Activated effector memory CD4-positive, alpha-beta T cell treated with Interleukin-2 at 50 U/mL for 16 hours (primary cell): ENCODE measurements at places on chromosomes 16 and 17.

DNA sequence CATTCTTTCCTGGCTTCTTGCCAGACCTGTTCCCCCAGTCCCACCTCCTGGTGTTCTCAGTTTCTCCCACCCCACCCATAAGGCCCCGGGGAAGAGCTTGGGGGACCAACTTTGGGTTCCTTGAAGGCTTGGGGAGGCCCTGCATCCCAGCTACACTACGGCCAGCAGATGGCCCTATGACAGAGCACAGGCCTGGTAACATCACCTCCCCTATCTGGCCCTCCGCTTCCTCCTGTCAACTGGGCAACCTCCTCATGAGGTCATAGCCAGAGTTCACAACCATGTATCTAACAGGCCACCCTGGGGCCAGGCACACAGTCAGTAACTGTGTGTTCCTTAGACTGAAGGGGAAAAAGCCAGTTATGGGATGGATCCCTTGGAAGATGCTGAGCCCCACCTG, 31.4 kb downstream of the MYO15A start:
- no peak for DNase-seq

- DNase-seq: no peak
Measured at GRCh38 chr17:46994993-46995392, 15.9 kb upstream of the RPRML start.

GRCh38 chr16:67661101-67661761, 471 bp downstream of the PARD6A start:
- DNase-seq: no peak

DNA sequence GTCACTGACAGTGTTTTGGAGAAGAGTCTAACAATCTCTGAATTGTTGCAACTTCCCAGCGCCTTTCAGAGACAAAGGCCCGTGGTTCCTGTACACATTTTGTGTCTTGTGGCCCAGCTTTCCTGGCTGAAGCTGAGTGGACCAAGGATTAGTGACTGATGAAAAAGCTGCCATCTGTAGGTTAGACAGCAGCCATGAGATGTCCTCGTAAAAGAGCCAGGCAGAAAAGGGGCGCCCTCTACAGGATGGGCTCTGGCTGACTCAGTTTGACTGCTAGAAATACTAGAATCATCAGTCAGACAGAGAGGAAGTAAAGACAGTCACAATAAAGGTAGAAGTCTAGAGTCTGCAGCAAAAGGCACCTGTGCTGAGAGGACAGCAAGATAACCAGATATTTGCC, 26.5 kb upstream of the NF1 start:
- DNase-seq: no peak

- DNase-seq: no peak
Measured at GRCh38 chr16:82389956-82390650, 220.1 kb upstream of the MPHOSPH6 start.

- DNase-seq: no peak
Measured at GRCh38 chr16:2968368-2968737, 795 bp upstream of the PAQR4 start.

DNA sequence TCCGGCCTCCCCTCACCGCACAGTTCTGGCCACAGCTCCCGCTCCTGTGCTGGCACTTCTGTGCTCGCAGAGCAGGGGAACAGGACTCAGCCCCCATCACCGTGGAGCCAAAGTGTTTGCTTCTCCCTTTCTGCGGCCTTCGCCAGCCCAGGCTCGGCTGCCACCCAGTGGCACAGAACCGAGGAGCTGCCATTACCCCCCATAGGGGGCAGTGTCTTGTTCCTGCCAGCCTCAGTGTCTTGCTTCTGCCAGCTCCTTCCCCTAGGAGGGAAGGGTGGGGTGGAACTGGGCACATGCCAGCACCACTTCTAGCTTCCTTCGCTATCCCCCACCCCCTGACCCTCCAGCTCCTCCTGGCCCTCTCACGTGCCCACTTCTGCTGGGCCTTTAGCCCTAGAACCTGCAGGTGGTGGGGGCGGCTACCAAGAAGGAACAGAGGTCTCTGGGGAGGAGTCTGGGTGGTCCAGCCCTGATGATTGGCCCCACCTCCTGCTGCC, 645 bp upstream of the ELMO3 start:
- no peak for DNase-seq
